ENCODE measurements at places on chromosomes 5 and 9. TPM values are rescaled to one million over a fixed set of nuclear protein-coding genes. Genes with fewer than 3 reads are reported as not detected.

- H3K27me3 ChIP-seq = no peaks in the 10 kb centered on the region
- H3K4me3 ChIP-seq = no peak overlapping the region
- peak; percentile 59 for DNase-seq
- no peak overlapping the region for H3K27ac ChIP-seq
Observed at GRCh38 chr5:40437452-40437861, 242.3 kb upstream of the PTGER4 start.

DNA sequence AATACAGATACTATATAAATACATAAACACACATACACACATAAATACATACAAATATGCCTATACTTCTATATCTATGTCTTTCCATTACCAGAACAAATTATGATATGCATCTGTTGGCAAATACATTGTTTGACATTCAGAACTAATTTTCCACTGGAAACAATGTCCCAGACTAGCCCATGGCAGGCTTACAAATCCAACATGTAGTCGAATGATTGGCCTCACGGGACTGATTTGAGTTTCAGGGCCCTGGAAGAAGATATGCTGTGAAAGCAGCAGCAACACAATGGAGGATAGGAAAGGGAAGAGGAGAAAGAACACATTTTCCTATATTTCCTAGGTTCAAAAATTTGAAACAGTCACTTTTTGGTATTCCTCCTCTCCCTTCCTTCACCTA, 881.1 kb upstream of the DMAC1 start:
- no peak for DNase-seq
- H3K27ac ChIP-seq = no peak overlapping the region
- H3K27me3 ChIP-seq = no peaks in the 10 kb centered on the region

DNA sequence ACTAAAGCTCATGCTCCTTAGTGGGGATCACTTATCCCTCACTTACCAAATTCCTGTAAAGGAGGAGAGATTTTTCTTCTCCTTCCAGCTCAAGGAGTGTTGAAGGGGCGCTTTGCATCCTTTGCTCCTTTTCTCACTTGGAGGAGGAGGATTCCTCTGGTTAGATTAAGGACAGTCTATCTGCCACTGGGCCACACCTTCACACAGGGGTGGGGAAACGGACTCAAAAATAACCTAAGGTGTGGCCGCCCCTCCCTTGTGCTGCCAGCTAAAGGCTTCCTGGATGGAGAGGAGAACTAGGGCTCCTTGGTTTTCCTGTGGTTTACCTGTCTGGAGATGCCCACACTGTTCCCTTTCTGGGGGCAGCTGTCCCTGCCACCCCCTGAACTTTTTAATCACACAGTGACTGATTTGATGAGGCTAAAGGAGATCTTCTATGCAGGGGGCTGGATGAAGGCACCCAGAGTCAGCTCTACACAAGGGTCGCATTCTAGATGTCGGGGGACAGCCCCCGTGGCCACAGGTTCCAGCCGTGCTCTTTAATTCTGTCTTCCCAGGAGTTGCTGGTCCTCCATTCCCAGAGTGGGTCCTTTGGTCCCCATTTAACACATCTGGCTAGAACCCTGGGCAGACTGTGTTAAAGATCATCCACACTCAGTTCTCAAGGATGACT, 14.4 kb downstream of the GLRX start:
- H3K4me3 ChIP-seq = no peak overlapping the region
- no peak for DNase-seq
- H3K27me3 ChIP-seq = no peaks in the 10 kb centered on the region
- peaks cover 9% of the 10 kb centered on the region for H3K4me1 ChIP-seq
- H3K36me3 ChIP-seq = peaks cover 9% of the 10 kb centered on the region

GRCh38 chr9:132596200-132596599, 13.8 kb downstream of the BARHL1 start:
- H3K36me3 ChIP-seq = peaks cover 13% of the 10 kb centered on the region
- H3K4me3 ChIP-seq = no peak overlapping the region
- H3K27ac ChIP-seq = no peak overlapping the region
- H3K27me3 ChIP-seq = peaks cover under 1% of the 10 kb centered on the region

Gene HTR4
- not detected for total RNA-seq

DNA sequence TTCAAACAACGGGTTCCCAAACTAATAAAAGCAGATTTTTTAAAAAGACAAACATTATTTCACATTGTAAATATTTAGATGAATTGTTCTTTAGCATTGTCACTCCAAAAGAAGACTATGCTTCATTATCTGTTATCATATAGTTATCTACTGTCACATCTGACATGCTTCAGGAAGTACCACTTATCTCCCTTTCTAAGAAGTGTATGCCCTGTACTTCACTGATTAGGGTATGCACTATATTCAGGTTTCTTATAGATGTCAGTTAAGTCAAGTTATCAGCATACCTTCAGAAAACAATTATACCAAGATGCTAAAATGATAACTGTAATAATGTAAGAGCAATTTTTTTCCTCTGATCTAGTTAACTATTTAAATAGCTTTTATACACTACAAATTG, 40.4 kb downstream of the LMBRD2 start:
- H3K27me3 ChIP-seq = no peaks in the 10 kb centered on the region
- no peak for DNase-seq
- peaks cover 17% of the 10 kb centered on the region for H3K36me3 ChIP-seq
- no peak overlapping the region for H3K27ac ChIP-seq
- peaks cover 11% of the 10 kb centered on the region for H3K4me1 ChIP-seq

Gene PCDHGA6
- total RNA-seq = 1.4 TPM

DNA sequence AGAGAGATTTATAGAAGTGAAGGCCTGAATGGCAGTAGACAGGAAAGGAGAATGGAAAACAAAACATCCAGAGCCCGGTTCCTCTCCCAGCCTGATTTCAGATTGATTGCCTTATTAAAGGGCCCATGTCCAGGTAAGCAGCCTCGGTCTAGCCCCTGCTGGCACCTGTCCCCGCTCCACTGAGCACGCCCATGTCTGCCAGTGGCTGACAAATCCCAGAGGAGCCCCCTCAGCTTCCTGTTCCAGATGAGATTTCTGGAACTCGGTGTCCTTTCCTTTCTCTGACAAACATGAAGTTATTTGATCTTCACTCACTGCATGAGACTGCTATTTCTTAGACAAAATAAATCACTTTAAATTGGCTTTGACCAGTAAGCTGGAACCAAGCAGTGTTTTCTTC, 187.0 kb upstream of the ADCY2 start:
- H3K4me3 ChIP-seq = no peak overlapping the region
- H3K27ac ChIP-seq = no peak overlapping the region
- no peak for DNase-seq
- H3K4me1 ChIP-seq = no peaks in the 10 kb centered on the region
- no peaks in the 10 kb centered on the region for H3K27me3 ChIP-seq
- no peaks in the 10 kb centered on the region for H3K36me3 ChIP-seq

GRCh38 chr9:113042884-113043657, 13.5 kb downstream of the ZFP37 start:
- H3K4me3 ChIP-seq = no peak overlapping the region
- peak; percentile 1 for DNase-seq
- H3K4me1 ChIP-seq = no peaks in the 10 kb centered on the region

Gene F2R
- 95.4 TPM for total RNA-seq

- no peak overlapping the region for H3K4me3 ChIP-seq
- H3K27me3 ChIP-seq = no peaks in the 10 kb centered on the region
- no peak for DNase-seq
- H3K27ac ChIP-seq = no peak overlapping the region
Observed at GRCh38 chr5:116806836-116807235, 232.2 kb upstream of the SEMA6A start.

DNA sequence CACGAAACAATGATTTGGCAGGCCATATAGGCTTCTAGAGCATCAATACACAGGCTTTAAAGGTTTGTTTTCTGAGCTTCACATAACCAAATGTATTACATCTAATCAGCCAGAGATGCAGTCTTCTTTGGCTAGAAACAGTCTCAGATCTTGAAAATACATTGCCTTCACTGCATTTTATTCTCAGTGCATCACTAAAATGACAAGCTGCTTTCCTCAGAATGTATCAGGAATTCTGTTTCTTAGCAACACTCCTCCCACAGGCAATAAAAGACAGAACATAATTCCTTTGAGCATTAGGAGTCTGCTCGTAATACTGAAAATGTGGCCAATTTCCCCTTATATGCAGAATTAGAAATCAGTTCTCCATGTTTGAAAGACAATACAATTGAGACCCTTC, 36.9 kb downstream of the FEM1C start:
- H3K36me3 ChIP-seq = no peaks in the 10 kb centered on the region
- no peaks in the 10 kb centered on the region for H3K27me3 ChIP-seq
- H3K4me3 ChIP-seq = no peak overlapping the region
- no peaks in the 10 kb centered on the region for H3K4me1 ChIP-seq
- H3K27ac ChIP-seq = no peak overlapping the region

All from SJSA1 (cell line).